ENCODE measurements at places on chromosomes 12 and 14.
A peak's percentile ranks its signal among the peaks of the same experiment; 100 is the strongest.

DNA sequence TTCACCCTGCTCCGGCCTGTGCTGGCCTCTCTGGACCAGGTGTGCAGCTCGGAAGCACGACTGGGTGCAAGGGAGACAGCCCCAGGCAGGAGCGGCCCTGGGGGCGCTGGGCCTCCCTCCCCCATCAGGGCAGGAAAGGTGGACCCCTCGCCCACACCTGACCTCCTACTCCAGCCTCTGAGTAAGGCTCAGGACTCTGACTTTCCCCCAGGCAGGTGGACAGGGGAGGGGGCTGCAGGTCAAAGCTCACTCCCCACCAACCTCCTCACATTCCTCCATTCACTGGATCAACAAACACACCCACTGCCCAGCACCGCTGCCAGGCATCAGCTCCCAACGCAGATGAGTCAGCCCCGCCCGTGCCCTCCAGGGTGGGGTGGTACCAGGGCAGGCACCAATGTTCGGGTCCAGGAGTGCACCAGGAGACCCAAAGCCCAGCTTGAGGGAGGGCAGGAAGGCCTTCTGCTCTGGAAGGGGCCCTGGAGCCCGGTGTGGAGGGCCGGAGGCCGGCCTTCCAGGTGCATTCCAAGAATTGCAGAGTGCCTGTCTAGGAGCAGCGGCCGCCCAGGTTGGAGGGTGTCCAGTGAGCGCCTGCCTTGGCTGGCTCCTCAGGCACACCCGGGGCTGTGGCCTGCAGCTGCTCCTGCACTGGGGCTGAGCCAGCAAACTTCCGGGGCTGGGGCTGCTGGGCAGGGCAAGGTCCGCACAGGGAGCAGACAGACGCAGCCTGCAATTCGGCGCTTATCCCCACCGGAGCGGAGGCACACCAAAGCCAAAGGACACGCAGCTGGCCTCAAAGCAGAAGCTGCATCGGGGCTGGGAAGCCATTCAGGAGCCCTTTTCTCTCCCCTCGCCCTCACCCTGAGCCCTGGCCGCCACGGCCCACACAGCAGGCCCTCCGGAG, 1.6 kb upstream of the INF2 start:
- no peak for DNase-seq

DNA sequence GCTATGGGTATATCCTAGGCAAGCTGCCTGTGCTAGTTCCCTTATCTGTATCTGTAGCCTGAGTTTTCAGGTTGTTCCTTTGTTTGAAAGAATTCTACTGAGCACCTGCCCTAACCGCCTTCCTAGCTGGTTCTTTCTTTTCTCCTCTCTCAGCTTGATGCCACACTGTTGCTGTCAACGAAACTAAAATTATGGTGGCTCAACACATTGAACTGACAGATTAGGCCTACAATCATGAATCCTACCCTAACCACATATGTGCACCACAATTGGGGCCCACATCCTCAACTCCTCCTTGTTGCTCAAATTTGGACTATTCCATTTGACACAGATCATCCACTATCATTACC, 36.2 kb upstream of the RESF1 start:
- DNase-seq = no peak

- no peak for DNase-seq
Measured at GRCh38 chr12:90333939-90334338, 621.0 kb downstream of the CCER1 start.

DNA sequence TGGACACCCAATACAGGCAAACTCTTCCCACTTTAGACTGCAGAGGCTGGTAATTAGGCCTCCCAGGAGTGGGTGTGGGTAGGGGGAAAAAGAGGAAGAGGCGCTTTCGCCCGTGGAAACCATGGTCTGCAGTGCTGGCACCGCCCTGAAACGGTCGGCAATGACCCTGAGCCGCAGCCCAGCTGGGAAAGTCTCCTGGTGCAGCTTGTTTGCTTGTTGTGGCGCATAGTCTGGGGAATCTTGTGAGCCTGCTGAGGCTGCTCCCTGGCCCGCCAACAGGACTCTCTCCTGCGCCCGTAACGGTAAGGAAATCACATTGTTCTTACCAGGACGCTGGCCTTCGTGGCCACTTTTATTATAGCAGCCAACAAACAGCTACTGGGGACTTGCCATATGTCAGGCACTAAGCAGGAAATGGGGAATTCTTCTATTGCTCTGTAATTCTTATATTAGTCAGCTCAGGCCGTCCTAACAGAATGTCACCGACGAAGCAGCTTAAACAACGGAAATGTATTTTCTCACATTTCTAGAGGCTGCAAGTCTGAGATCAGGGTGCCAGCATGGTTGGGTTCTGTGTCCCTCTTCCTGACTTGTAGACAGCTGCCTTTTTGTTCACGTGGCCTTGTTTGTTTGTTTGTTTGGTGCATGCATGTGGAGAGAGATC, 52.5 kb upstream of the RIN3 start:
- no peak for DNase-seq

- no peak for DNase-seq
Measured at GRCh38 chr12:114274131-114274530, 131.8 kb downstream of the TBX5 start.

DNA sequence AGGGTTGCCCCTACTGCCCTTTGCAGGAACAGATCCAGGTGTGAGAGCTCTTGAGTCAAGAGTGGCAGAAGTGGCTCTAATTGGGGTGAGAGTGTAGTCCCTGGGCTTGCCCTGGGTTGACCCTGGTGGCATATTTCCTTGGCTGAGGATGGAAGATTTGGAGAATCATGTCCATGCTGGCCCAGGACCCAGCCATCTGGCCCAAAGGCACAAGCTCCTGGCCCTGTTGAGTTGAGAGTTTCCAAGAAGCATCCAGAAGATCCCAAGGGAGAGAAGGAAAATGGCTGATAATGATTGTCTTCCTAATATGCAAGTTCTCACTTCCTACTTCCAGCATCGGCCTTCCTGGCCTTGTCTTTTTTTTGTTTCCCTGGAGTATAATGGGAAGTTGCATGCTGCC, 55.5 kb upstream of the SRSF5 start:
- no peak for DNase-seq

GRCh38 chr14:104929268-104930230, 4.9 kb downstream of the PLD4 start:
- no peak for DNase-seq

DNA sequence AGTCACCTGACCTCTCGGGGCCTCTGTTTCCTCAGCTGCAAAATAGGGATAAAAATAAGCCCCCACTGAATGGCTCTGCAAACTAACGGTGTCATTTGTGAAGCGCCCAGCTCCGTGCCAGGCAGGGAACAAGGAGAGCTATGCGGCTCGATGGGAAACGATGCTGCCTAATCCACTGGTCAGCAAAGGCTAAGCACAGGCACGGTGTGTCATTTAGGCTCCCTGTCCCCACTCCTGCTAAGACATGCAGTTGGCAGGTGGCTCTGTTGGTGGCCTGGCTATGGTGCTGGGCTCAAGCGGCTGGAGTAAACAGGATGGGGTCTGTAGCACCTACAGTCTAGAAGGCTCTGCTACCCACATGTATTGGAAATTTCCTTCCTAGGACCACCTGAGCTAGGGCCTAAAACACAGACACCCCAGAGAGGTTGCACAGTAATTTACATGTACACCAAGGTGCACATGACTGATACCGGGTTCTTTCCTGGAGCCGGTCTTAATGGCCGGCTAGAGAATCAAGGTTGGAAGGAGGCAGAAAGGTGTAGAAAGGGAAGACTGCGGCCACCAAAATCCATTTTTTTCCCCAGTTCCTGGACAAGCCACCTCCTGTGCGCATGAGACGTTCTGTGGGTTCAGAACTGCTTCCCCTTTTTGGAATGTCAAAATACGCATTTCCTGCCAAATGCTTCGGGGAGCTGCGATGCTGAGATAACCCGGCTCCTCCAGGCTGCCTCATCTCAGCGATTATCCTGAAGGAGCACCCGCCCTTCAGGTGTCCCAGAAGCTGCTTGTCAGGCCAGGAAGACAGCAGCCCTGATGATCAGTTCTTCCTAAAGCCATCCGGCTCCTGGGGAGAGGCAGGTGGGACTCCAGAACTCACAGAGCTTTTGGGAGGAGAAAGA, 1.0 kb downstream of the CACNA2D4 start:
- no peak for DNase-seq

DNA sequence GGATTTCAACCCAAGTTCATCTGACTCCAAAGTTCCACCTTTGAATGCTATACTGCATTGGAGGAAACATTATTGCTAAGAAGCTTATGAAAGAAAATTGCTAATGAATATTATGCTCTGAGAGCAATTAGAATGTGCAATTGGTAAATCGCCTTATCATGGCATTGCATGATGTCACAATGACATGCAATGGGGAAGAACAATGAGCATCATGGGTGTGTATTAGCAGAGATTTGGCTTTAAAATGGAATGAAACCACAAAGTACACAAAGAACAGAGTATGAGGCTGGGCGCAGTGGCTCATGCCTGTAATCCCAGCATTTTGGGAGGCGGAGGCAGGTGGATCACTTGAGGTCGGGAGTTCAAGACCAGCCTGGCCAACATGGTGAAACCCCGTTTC, 34.7 kb downstream of the FOS start:
- DNase-seq = no peak

GRCh38 chr12:4562034-4562657, at the start of gene DYRK4:
Gene DYRK4, plus strand, starts transcription at chr12:4562208. Its CDS starts 38 bp downstream, at chr12:4562246.
- DNase-seq = no peak

- no peak for DNase-seq
Measured at GRCh38 chr12:81339071-81339470, 261.2 kb downstream of the ACSS3 start.

DNA sequence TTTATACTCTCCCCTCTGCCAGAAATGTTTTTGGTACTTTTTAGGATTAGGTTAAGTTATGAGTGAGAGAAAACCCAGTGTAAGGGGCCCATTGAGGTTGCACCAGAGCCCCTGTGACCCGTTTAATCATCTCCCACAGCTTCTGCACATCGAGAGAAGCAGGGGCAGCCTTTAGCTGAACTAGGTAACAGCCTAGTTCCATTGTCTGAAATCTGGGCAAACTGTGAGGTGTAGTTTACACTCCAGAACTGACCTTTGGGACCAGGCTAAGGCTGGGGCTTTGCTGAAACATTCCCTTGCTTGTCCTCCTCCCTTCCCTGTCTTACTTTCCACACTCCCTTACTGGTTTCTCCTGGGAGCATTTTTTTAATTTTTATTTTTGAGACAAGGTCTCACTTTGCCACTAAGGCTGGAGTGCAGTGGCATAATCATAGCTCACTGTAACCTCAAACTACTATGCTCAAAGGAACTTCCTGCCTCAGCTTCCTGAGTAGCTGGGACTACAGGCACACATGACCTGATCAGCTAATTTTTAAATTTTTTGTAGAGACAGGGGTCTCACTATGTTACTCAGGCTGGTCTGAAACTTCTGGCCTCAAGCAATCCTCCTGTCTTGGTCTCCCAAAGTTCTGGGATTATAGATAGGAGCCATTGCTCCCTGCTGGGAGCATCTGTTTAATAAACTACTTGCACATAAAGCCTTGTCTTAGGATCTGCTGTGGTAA, 25.9 kb upstream of the DHRS2 start:
- no peak for DNase-seq

- DNase-seq = no peak
Measured at GRCh38 chr14:73368616-73369015, 89.7 kb downstream of the NUMB start.

GRCh38 chr12:118035190-118036041, 18.9 kb downstream of the RFC5 start:
- DNase-seq = peak; percentile 65

DNA sequence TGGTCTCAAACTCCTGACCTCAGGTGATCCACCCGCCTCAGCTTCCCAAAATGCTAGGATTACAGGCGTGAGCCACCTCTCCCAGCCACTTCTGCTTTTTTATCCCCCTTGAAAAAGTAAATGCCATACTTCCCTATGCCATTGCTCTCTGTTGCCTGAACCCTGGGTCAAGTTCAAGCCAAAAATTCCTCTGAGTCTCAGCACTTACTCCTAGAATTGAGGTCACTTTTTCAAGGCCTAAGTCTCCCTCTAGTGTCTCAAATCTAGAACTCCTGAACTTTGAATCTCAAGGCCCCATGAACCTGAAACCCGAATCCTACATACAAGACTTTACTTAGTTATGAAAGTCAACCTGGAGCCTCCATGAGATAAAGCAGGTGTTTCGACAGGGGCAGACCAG, 1.4 kb upstream of the APOBEC1 start:
- DNase-seq = no peak

All from activated T-cell treated with anti-CD3 and anti-CD28 coated beads, Interleukin-2, amount 50 U/mL, for 48 hours (primary cell).